ENCODE measurements at places on chromosomes 4 and X. TPM values are rescaled to one million over a fixed set of nuclear protein-coding genes. Genes with fewer than 3 reads are reported as not detected.

GRCh38 chr4:154566639-154567204, 3.9 kb downstream of the FGB start:
- no peak for DNase-seq

IQCM gene
- polyA plus RNA-seq, result not detected

DNA sequence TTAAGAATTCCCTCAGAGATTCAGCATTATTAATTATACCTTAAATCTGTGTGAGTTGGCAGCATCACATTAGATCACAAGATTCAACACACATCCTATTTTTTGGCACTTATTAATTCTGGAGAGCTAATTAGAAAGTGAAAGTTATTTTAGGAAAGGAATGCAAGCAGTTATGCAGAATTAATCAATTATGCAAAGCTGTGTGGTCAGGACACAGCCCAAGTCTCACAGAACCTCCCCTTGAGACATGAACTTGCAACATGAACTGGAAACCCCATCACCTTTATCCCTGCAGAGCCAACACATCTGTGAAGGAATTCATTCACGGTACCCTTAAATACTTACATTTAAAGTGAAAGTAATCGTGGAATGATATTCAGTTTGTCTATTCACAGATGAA, 80.5 kb downstream of the TSPAN5 start:
- no peak for DNase-seq

STARD8 gene
- not detected for polyA plus RNA-seq

DNA sequence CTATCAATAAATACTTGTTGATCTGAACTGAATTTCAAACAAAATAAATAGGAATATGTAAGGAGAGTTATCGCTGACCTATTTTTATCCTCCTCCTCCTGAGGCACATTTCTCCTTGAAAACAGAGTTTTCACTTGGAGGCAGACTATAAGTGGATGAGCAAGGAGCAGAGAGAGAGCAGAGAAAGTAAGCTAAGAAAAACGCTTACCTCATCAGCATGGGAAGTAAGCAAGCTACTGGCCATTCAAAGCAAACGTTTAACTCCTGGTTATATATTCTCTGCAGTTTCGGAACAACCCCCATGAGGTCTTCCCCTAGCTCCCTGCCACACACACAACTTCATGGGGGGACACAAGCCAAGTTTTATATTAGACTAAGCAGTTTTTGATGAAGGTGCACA, 13.2 kb downstream of the ZDHHC9 start:
- no peak for DNase-seq

- DNase-seq, result no peak
These were observed 177.3 kb upstream of the ETNPPL start for GRCh38 chr4:108940149-108940548.
